ENCODE measurements at places on chromosomes 7 and 10.

- no peak for DNase-seq
These were observed 15.1 kb downstream of the WAPL start for GRCh38 chr10:86506499-86506898.

DNA sequence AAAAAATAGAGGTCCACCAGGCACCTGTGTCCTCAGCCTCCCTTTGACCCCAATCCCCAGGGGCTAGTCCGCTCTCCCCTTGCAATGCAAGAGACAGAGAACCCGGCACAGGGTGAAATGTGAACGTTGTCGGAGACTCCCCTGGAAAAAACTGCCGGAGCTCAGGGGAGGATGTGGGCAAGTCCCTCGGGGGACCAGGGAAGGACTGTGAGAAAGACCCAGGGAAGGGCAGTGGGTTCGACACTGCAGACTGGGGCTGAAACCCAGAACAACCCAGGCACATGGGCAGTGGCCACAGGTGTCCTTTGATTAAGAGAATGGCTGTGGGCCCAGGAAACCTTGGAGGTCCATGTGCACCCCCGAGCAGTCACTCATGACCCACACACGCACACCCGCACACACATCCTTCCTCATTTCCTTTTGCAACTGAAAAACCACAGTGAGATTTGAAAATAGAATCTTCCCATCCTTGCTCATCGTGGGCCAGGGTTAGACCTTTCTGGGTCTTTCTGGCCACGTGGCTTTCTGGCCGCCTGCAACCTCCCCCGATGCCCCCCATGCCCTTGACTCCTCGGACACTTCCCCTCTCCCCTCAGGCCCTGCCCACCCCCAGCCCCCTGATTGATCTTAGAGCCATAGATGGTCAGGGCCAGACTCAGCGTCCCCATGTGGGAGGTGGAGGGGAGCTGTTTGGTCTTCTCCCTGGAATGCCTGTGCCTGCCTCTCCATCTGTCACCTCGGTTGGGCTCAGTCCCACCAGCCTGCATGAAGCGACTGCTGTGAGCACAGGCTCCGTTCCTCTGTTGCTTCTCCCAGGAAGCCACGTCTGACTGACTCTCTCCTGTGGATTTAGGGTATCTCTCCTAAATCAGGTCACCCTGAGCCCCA, 7.9 kb downstream of the LAT2 start:
- no peak for DNase-seq

GRCh38 chr10:78579995-78580394, 488.8 kb upstream of the ZMIZ1 start:
- DNase-seq: no peak

DNA sequence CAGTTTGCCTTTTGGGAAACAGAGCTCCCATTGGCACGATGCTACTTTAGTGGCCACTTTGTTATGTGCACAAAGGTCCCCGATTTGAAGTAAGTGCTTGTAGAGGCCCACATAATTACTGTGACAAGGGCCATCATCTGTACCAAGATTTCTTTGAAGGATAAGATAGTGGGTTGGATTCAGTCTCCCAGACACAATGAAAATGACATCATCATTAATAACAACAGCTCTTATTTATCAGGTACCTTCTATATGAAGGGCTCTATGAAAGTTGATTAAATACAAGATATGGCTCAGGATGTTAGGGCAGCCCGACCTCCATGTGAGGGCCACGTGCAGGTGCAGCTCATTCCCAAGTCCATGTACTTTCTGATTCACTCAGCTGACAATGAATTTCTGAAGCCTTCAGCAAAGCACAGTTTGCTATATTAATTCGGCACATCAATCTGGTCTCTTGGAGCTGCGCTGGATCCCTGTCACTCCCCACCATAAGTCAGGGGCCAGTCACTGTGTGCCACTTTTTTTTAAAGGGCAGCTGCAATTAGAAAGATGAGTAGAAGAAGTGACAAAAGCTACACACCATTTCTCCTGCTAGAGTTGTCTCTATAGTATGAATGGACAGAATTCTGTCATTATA, 140.3 kb downstream of the ABCA13 start:
- no peak for DNase-seq

- DNase-seq: no peak
These were observed 3.5 kb downstream of the JAKMIP3 start for GRCh38 chr10:132069122-132069848.

GRCh38 chr10:92242910-92243671, 47.8 kb downstream of the CPEB3 start:
- DNase-seq: peak; percentile 5

DNA sequence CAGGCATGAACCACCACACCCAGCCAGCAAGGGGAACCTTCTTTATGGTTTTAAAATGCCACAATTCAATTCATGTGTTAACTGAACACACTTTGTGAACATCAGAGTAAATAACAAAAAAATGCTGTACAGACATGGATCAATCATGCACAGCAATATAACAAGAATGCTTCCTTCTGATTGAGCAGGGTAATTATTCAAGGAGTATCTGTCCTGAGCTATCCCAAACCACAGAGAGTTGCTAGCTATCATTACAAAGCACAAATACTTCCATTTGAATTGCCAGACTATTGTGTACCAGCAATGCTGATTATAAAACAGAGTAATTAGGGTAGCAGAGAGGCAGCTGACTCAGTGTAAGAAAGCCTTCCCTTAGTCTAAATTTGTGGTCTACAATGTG, 11.3 kb upstream of the RHOBTB1 start:
- no peak for DNase-seq

DNA sequence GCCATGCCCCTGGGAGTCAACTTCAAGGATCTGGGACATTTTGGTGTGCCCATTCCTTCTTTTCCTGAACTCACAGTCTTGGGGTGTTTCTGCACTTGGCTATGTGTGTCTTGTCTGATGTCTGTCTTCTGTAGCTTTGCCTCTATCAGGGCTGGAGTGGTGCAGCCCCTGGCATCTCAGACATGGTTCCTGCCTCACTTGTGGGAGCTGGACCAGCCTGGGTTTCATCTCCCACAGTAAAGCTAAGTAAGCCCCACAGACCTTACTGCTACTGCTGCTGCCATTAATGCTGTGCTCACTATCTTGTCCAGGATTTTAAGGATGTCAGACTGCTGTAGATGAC, 59.0 kb downstream of the ADCYAP1R1 start:
- DNase-seq: no peak

DNA sequence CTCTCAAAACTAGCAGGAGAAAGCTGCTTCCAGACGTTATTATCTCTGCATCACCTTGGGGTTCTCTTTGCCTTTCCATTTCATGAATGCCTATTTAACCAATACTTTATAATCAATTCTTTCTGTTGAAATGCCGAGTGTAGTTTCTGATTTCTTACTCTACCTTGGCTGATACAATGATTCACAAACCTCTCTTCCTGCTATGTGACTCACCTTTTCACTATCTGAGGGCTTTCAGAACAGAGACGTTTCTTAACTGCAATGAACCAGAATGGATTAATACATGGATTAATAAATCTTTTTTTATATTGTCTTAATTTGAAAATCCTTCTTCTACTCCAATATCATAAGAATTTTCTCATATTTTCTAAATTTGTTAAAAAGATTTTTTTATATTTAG, 46.4 kb upstream of the ZNF746 start:
- no peak for DNase-seq

DNA sequence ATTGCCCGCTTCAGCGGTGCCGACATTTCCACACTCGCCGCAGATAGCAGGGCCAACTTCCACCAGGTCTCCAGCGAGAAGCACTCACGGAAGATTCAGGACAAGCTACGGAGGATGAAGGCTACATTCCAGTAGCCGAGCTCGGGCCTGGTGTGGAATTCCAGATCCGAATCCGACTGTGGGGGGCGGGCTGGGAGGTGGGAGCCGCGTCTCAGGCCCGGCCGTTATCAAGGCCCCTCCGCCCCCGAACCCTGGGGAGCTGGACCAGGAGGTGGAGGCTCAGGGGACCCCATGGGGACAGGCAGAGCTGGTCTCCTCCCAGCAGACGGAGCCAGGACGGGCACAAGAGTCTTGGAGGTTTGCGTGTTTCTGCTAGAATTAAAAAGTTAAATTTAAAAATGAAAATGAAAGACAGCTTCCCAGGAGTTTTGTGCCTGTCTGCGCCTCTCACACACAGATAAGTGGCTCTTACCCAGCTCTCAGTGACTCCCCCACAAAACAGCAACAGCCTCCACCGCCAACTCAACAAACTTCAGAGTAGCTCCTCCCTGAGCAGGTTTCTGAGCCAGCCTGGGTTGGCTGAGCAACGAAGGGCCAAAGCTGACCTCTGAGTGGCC, 5.2 kb upstream of the UTF1 start:
- DNase-seq: no peak

GRCh38 chr10:69375307-69376151, 41.2 kb downstream of the TACR2 start:
- no peak for DNase-seq

- no peak for DNase-seq
These were observed 1.4 kb downstream of the STK32C start for GRCh38 chr10:132306343-132306685.

DNA sequence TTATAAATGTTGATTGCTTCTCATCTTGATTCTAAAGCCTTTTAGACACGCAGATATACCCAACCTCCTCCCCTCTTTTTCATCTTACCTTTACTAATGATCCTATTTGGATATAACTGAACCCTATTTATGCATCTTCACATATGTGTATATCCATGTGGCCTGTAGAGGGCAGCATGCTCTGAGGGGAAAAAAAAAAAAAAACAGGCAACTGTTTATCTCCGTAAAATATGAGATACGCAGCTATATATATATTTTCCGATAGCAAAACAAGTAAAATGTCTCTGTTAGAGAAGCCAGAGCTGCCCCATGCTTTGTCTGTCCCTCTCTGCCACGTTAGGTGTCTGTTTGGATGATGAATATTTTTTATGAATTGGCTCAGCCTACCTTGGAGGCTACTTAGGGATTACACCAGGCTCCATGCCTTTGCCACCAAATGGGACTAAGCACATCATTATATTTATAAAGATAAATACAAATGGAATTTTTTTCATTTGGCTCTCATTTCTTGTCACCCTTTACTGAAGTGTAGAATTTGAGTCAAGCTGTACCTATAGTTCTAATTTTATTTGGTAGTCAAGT, 174.8 kb upstream of the FZD1 start:
- no peak for DNase-seq

GRCh38 chr7:129644634-129645230, 33.2 kb downstream of the NRF1 start:
- DNase-seq: no peak

DNA sequence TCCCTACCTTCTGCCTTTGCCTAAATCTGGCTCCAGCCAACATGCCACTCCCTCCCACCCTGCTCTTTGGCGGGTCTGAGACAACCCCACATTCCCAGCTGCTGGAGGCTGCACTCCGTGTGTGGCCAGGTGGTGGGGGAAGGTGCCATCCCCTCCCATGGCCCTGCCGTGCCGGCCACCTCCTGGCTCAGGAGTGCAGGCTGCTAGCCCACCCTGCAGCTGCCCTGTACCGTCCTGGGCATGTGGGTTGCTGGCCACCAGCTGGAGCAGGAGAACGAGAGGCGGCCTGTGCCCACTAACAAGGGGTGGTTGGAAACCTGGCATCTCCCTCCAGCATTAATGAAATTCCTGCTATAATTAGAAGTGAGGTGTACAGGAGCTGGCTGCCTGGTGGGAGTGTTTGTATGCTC, 97.6 kb downstream of the ZMIZ1 start:
- DNase-seq: no peak

DNA sequence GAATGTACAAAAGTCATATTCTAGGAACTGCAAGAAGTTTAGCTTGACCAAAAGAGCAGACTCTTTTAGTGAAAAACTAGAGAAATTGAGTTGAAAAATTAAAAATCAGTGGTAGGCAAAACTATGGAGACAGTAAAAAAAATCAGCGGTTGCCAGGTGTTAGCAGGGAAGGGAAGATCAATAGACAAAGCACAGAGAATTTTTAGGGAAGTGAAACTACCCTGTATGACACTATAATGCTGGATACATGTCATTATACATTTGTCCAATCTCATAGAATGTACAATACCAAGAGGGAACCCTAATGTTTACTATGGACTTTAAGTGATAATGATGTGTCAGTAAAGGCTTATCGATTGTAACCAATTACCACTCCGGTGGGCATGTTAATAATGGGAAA, 761.9 kb downstream of the MAGI2 start:
- DNase-seq: no peak

GRCh38 chr10:23035569-23035968, 59.8 kb upstream of the MSRB2 start:
- no peak for DNase-seq

DNA sequence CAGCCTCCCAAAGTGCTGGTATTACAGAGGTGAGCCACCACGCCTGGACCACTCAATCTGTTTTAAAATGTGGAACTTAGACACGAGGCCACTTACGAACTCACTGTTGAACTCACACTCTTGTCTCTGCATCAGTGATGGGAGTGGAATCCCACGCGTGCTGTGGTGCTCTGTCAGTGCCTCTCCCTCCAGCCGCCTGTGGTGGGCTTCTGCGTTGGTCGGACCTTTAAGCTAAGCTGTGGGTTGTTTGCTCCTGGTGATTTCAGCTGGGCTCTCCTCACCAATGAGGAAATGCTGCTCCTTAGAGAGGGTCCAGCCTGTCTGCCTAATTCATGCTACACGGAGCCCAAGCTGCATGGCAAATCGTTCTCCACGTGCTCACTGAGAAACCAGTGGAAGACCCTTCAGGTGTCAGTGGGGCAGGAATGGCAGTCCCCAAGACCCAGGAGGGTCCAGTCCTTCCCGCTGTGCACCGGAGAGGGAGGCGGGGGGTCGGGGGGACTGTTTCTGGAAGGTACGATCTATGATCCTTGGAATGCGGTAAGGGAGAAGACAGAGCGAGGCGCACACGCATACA, 17.9 kb upstream of the PRKAR1B start:
- no peak for DNase-seq

- no peak for DNase-seq
These were observed 80.8 kb upstream of the MKX start for GRCh38 chr10:27826369-27826768.

- no peak for DNase-seq
These were observed 970.2 kb downstream of the SORCS3 start for GRCh38 chr10:105611244-105611798.

GRCh38 chr10:90960355-90960814, 39.5 kb upstream of the ANKRD1 start:
- no peak for DNase-seq

GRCh38 chr10:71493741-71494140, 97.0 kb downstream of the CDH23 start:
- DNase-seq: no peak

DNA sequence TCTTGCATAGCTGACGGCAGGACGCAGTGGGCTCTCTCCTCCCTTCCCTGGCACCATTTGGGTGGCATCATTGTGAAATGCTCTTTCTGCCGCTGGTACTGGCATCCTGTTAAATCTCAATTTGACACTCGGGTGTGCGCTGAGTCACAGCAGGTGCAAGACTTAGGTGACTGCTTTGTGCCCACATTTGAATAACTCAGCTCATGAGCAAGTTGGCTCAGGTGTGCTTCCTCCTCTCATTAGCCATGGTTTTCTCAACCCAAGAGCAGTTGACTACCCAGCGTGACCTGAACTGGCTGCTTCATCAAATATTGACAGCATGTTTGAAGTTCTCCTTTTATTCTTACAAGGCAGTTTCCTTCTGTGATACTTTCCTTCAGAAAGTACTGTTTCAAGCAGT, 24.6 kb upstream of the NFE2L3 start:
- no peak for DNase-seq

GRCh38 chr10:21517134-21518031, 8.1 kb downstream of the SKIDA1 start:
- DNase-seq: no peak
